ENCODE measurements at places on chromosomes 2 and 18.

DNA sequence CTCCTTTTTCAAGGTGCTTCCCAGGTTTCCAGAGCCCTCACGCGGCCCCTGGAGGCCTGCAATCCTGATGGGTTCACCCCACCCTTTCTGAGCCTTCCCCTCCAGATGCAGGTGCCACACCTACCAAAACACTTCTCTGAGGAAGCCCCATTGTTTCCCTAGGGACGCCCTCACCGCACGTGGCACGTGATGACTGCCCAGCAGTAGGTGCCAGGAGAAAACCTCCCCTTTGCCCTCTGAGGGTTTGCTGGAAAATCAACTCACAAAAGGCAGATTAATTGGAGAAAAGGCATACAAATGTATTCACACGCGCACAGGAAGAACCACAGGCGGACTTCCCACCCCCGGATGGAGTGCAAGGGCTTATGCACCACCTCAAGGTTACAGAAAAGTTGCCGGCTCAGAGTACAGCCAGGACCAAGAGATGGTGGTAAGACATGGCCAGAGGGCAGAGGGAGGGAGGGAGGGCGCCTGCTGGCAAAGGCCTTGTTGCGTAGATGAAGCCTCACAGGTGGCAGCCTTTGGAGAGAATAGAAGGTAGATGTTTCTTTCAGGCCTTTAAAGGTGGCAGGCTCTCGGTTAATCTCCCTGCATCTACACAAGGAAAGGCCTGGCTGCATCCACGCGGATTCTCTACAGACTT, 269.4 kb upstream of the RAB6C start:
- no peak for DNase-seq

DNA sequence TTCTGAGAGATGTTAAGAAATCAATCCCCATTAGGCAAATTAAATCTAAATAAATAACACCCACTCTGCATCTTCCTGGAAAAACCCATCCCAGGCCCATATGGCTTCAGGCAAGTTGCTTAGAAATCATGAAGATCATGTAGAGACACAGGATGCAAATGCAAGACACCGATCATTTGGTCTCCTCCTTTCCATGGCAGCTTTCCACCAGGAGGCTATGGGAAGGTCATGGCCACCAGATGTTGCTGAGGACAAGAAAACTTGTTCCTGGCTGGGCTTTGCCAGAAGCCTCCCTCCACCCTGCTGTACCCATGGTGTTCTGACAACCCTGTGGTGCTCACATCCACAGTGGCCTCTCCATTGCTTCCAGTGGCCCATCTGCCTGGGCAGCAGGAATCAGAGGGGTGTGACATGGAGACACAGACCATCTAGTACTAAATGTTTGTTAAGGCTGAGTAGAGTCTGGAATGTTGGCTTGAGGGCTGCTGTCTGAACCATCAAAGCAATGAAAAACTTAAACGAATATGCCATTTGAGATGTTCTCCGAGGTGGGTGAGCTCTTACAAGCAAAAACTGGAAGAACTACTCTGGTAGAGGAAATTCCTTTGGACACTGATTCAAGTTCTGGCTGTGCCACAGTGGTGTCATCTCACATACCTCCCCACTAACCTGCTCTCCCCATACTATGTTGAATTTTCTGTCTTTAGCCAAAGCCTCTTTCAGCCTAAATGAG, 293.2 kb downstream of the TNS1 start:
- DNase-seq: no peak

DNA sequence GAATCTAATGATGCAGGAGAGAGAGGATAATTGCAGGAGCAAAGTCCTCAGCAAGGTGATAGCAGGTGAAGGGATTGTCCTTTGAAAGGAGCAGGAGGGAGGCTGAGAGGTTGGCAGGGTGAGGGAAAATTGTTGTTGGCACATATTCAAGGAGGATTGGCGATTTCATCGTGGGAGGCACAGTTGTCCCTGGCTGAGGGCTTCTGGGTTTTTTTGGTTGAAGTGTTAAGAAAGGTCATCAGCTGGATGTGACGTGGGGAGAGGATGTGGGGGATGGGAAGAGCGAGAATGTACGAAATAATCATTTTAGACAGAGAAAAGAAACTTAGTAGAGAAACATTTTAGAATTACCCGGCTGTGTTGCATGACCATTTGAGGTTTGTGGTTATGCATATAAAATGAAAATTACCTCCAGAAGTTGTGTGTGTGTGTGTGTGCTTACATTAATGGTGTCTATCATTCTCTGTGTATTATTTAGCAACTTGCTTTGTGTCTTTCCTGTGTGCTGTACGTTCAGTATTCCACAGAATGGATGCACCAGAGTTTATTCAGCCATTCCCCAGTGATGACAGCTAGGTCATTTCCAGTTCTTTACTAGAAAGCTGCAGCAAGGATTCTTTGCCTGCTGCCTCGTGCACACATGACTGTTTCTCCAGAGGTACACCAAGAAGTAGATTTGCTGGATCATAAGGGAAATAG, 67.6 kb downstream of the SDC1 start:
- DNase-seq: no peak

- no peak for DNase-seq
Observed at GRCh38 chr2:96891591-96892333, 21.9 kb upstream of the SEMA4C start.

DNA sequence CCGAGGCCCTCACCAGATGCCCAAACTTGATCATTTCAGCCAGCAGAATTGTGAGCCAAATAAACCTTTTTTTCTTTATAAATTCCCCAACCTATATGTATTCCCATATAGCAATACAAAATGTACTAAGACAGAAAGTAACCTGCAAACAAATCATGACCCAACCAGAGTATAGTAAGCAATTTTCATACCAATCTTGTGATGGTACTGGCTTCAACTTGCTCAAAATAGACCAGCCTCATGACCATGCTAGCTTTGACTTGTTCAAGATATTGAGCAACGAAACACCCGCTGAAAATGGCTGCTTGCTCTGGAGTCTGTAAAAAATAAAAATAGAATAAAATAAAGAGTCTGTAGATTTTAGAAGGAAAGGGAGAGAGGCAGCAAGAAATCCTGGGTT, 97.6 kb downstream of the C1D start:
- no peak for DNase-seq

GRCh38 chr2:54543733-54544396, 87.7 kb downstream of the SPTBN1 start:
- no peak for DNase-seq

DNA sequence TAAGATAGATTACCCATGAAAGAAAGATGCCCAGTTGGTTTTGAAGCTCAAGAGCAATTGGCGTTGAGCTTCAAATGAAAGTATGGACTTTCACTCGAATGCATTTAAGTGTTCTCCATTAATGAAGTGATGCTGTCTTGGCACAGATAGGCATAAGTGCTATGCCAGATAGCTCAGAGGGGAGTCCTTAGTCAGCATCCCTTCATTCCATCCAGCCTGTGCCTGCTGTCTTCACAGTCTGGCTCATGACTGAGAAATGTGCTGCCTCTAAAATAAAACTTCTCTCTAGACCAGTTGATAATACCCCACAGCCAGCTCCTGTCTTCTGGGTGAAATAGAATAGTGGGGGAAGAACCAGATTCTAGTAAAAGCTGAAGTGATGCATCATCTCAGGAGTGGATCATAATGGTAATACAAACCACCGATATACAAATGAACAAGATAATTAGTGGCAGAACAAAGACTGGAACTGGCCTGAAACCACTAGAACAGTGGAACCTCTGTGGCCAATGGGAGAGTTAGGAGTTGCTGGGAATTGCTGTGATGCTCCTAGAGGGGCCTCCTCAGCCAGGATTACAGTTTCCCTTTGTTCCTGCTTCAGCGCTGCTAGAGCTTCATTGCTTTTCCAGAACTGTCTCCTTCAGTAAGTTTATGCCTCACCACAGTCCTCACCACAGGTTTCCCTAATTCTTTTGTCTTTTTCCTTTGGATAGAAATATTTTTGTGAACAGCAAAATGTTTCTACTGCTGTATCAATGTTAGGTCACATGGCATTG, 359.3 kb downstream of the KIAA1328 start:
- DNase-seq: no peak

- no peak for DNase-seq
Observed at GRCh38 chr2:134039912-134040581, 213.8 kb upstream of the MGAT5 start.

DNA sequence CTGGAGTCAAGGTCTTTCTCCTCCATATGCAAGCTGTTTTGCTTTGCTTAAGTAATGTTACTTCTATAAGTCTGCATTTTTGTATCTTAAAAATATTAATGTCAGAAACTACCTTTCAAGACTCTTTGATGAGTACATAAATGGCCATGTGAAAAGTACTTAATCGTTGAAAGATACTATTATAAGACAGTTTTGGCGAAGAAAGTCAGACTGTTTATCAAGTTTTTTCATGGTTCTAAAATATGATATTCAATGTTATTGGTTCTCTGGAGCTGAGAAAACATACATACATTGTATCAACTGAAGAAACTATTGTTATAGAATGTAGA, 25.1 kb downstream of the FBXO48 start:
- no peak for DNase-seq

GRCh38 chr2:160087854-160088745, 25.7 kb upstream of the PLA2R1 start:
- DNase-seq: no peak

DNA sequence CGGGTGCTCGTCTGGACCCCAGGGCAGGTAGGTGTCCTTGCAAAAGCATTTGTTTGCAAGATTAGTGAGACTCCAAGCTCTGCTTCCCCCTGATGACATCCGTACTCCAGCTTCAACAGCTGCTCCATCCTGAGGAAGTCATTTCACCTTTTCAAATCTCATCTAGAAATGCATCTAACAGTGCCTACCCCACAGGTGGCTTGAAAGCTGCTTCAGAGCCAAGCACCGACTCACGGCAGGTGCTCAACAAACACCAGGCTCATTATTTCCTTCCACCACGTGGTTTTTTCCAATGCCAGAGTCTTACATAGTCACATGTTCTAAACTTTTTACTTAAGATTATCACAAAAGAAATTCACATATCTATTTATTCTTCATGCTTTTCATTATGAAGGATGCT, 31.9 kb downstream of the CNGA3 start:
- no peak for DNase-seq

DNA sequence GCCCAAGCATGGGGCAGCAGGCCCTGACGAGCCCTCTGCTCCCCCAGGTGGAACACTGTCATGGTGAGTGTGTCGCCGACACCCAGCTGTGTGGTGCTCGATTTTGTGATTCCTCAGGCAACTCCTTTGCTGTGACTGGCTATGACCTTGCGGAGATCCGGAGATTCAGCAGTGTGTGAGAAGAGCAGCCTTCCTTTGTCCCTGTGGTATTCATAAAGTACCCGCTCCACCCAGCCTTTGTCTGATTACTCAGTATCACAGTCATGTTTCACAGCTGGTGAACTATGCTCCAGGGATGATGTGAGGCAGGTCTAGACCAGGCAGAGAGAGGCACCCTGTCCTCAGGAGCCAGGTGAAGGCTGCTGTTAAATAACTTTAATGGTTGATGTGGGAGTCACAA, 4.0 kb downstream of the WDR54 start:
- DNase-seq: no peak

DNA sequence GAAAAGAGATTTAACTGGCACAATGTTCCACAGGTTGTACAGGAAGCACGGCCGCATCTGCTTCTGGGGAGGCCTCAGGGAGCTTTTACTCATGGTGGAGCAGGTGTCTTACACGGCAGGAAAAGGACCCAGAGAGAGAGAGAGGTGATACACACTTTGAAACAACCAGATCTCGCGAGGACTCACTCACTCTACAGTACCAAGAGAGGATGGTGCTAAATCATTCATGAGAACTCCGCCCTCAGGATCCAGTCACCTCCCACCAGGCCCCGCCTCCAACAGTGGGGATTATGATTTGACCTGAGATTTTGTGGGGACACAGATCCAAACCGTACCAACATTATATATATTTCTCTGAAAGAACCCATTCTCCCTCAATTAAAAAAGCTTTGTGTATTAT, 79.7 kb upstream of the DOCK10 start:
- no peak for DNase-seq

GRCh38 chr2:223621901-223622300, 19.7 kb upstream of the SCG2 start:
- no peak for DNase-seq

- DNase-seq: no peak
Observed at GRCh38 chr2:199100326-199101110, 357.2 kb downstream of the SATB2 start.

DNA sequence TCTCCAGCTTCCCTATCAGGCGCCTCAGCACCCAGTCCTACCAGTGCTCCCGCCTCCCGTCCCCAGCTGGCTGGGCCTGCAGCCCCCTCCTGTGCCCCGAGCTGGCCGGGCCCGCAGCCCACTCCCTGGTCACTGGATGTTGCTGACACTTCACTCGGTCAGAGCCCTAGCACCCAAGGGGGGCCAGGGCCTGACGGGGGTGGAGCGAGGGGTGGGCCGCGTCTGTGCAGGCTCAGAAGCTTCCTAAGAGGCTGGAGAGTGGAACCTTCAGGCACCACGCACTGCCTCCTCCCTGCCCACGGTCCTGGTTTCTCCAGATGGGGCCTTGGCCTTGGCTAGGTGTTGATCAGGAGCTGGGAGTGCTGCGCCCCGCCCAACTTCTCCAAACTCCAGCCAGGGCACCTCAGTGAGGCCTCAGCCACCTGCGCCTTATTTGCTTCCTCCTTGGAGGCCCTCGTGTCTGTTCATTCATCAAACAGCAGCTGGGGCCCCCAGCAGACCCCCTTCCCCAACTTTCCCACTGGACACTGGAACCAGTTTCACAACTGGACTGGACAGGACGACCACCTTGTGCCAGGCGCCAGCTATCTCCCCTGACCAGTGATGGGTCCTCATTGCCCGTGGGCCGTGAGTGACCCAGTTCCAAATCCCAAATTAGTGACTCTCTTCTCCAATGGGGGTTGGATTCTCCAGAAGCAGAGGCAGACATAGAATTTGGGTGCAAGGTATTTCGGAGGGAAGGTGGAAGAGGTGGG, 16.7 kb downstream of the CAPN10 start:
- no peak for DNase-seq
